Amniotic epithelial cell (primary cell): ENCODE measurements at places on chromosomes 2 and 18.

GRCh38 chr18:62420151-62420512, 95.0 kb downstream of the TNFRSF11A start:
- DNase-seq, result peak; percentile 29

GRCh38 chr2:195322324-195322723, 334.7 kb upstream of the SLC39A10 start:
- DNase-seq, result peak; percentile 50

- DNase-seq, result peak; percentile 93
Observed at GRCh38 chr18:48132797-48133655, 202.6 kb upstream of the SMAD2 start.

- DNase-seq, result no peak
Observed at GRCh38 chr18:13471971-13472628, 253.5 kb downstream of the LDLRAD4 start.

DNA sequence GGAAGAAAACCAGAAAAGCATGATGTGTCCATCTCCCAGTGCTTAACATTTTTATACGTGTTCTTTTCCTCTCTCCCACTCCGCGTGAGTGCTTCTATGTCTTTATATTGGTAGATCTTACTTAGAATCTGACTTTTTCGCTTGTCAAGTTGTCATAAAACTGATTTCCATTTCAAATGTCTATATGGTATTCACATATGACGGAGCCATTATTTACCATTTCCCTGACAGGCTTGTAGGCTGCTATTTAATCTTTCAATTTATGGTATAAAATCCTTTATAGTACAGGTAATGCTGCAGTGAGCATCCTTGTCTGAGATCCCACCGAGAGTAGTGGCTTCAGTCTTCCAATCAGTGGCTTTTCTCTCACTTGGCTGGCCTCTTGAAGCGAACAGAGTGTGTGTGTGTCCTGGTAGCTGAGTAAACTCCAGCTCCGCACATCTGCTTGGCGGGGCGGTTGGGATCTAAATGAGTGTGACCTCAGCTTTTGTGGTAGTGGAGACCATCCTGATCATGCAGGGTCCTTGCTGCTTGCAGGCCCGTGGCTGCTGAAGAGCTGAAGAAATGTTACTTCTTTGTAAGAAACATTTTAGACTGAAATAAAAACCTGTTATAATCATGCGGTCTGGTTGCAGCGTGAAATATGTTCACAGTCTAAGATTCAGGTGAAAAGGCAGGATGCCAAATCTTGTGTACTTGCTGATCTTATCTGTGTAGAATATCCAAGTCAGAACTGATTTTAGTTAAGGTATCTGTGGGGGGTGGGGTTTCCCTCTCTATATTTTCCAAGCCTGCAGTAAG, 40.2 kb downstream of the INPP4A start:
- no peak for DNase-seq

- DNase-seq, result no peak
Observed at GRCh38 chr2:219443697-219444023, 9.0 kb downstream of the SPEG start.
